ENCODE measurements at places on chromosomes 13 and 19. TPM values are rescaled to one million over a fixed set of nuclear protein-coding genes. Genes with fewer than 3 reads are reported as not detected.
A peak's percentile ranks its signal among the peaks of the same experiment; 100 is the strongest.

Gene ZNF296
- 2.4 TPM for total RNA-seq

Gene GPR4
- not detected for total RNA-seq

Gene MYPOP
- 4.1 TPM for total RNA-seq

Gene PSG11
- not detected for total RNA-seq

Gene C5AR1
- 5.8 TPM for total RNA-seq

Gene ZNF541
- total RNA-seq: 0.88 TPM

DNA sequence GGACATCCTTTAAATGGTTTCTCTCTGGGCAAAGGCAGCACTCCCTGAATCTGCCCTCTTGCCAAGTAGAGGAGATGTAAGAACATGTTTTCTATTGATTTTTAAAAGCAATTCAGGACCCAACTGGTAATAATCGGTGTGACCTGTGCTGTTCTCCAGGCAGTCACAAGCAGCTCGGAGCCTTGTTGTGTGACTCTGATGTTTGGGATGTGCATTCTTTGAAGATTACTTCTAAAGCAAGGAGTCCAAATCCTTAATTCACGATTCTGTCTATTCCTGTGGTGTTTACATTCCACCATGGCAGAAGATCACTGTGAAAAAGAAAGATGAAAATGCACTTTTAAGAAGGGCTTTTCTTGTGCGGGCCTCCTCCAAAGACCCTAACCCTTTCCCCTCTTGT, 122.3 kb upstream of the ZNF536 start:
- no peak overlapping the region for H3K4me3 ChIP-seq
- H3K4me1 ChIP-seq: no peaks in the 10 kb centered on the region
- no peak overlapping the region for H3K27ac ChIP-seq
- DNase-seq: no peak

DNA sequence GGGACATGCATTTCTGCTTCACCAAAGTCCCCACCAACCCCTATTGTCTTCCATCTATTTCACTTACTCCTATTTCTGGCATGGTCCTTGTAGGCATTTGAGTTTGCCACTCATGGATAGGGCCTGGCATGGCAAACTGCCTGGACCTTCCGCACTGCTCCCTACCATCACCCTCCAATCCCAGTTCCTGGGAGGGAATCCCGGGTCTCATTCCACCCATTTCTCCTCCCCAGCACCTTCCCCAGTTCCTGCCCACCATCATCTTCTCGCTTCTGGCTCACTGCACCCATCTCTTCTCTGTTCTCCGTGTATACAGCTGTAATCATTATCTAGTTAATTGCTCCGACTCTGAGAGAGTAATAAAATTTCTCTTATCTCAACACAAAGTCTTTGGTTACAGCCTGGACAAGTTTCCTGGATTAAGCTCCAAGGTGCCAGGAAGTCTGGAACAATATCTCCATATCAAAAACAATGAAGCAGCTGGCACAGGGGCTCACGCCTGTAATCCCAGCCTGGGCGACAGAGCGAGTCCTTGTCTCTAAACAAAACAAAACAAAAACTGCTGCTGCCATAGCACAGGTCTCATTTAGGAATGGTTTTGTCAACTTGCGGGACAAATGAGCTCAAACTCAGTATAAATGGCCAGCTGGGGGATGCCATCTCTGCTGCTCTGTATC, 17.0 kb upstream of the COX7A1 start:
- H3K4me1 ChIP-seq: peaks cover 4% of the 10 kb centered on the region
- DNase-seq: no peak
- no peak overlapping the region for H3K27ac ChIP-seq
- no peaks in the 10 kb centered on the region for H3K36me3 ChIP-seq

- no peak overlapping the region for H3K27ac ChIP-seq
- DNase-seq: no peak
- H3K36me3 ChIP-seq: no peaks in the 10 kb centered on the region
- no peaks in the 10 kb centered on the region for H3K4me1 ChIP-seq
Measured at GRCh38 chr13:110517505-110518225, 43.9 kb downstream of the RAB20 start.

DNA sequence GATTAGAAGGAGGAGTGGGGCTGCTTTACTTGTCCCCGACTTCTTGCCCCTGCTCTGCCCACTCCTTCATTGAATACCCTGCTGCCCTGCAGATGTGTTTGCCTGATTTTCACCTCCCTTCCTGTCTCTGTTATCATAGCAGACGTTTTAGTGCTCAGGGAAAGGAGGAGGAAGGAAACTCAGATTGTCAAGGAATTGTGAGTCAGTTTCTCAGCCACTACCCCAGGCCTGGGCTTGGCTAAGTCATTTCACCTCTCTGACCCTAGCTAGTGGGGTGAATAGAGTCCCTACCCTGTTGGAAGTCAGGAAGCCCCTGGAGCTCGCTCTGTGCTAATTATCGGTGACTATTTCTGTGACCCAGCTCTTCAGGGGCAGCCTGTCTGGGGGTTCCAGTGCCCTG, 3.9 kb downstream of the BCKDHA start:
- peaks cover 24% of the 10 kb centered on the region for H3K4me1 ChIP-seq
- peaks cover 9% of the 10 kb centered on the region for H3K36me3 ChIP-seq
- H3K4me3 ChIP-seq: no peak overlapping the region
- DNase-seq: no peak
- H3K27me3 ChIP-seq: no peaks in the 10 kb centered on the region
- H3K27ac ChIP-seq: no peak overlapping the region

DNA sequence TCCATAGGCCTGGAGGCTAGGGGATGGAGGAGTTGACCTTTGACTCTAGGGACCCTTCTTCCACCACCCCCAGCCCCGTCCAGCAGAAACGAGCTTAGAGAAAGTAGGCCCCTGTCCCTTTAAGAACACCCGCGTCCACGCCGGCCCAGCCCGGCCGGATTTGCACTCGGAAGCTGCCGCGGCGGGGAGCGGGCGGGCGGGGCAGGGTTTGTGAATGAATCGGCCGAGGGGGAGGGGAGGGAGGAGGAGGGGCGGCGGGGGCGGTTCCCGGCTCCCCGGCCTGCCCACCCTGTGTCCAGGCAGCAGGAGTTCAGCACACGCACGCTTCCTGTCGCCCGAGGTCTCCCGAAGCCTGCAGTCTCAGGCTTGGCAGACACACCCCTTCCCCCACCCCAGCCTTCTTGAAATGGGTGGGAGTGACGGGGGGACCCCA, 1.5 kb downstream of the UNC13A start:
- no peak for DNase-seq
- H3K36me3 ChIP-seq: no peaks in the 10 kb centered on the region
- peaks cover 27% of the 10 kb centered on the region for H3K4me1 ChIP-seq
- H3K27ac ChIP-seq: no peak overlapping the region
- H3K27me3 ChIP-seq: peaks cover 55% of the 10 kb centered on the region
- no peak overlapping the region for H3K4me3 ChIP-seq

DNA sequence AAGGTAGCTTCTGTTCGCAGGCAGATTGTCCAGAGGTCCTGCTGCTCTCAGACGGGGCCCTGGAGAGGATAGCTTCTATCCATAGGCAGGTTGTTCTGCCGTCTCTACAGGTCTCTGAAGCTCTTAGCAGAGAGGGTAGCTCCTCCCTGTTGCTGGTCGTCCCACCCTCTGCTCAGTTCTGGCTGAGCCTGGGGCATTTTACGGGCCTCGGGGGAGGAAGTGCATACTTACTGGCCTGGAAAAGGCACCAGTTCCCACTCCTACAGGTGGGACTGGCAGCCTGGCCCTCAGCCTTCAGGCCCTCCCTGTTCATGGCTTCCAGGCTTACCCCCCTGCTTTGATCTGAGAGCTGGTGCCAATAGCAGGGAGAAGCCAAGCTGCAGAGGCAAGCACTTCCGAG, 42.3 kb downstream of the USPL1 start:
- no peaks in the 10 kb centered on the region for H3K27me3 ChIP-seq
- H3K36me3 ChIP-seq: peaks cover 46% of the 10 kb centered on the region
- DNase-seq: no peak

DNA sequence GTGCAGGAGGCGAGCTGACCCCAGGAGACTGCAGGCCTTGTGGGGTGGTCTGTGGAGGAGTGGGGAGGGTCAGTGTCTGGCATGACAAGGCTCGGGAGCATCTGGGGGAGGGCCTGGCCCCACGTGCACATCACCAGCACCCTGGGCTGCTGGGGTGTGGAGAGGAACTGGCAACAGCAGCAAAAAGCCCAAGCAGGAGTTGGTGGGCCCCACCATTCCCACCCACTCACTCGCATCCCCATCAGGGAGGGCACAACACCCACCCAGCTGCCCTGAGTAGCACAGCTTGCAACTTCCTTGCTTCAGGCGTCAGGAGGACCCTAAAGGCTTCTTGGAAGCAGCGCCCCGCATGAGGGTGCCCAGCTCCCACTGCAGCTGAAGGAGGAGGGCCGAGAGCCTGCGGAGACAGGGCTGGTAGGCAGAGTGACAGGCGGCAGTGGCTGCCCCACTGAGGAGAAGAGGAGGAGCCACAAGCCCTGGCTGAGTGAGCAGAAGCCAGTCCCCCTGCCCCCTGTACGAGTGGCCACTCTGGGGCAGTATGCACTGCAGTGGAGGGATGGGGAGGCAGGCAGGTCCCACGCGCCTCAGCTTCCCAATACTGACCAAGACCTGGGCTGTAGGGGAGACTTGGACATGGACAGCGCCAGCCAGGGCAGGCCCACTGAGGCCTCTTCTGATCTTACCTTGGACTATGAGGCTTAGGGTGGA, 26.5 kb downstream of the ELL start:
- peaks cover 10% of the 10 kb centered on the region for H3K36me3 ChIP-seq
- peak overlapping the region; percentile 17 for H3K4me3 ChIP-seq
- H3K27me3 ChIP-seq: no peaks in the 10 kb centered on the region
- peak overlapping the region; percentile 82 for H3K27ac ChIP-seq
- DNase-seq: no peak
- H3K4me1 ChIP-seq: peaks cover 99% of the 10 kb centered on the region

GRCh38 chr19:47358936-47359335, 9.8 kb downstream of the DHX34 start:
- peaks cover 5% of the 10 kb centered on the region for H3K4me1 ChIP-seq
- DNase-seq: no peak
- H3K36me3 ChIP-seq: peaks cover 89% of the 10 kb centered on the region
- no peaks in the 10 kb centered on the region for H3K27me3 ChIP-seq

GRCh38 chr19:29677001-29677817, 11.9 kb downstream of the PLEKHF1 start:
- no peak for DNase-seq
- no peaks in the 10 kb centered on the region for H3K27me3 ChIP-seq
- peaks cover 50% of the 10 kb centered on the region for H3K36me3 ChIP-seq
- H3K4me1 ChIP-seq: peaks cover 100% of the 10 kb centered on the region
- peak overlapping the region; percentile 7 for H3K27ac ChIP-seq
- H3K4me3 ChIP-seq: no peak overlapping the region

GRCh38 chr13:54210397-54211049, 1181.9 kb downstream of the OLFM4 start:
- H3K4me1 ChIP-seq: no peaks in the 10 kb centered on the region
- no peak for DNase-seq
- no peaks in the 10 kb centered on the region for H3K27me3 ChIP-seq
- no peak overlapping the region for H3K4me3 ChIP-seq
